ENCODE measurements at places on chromosomes 5 and 9.

- no peak for DNase-seq
Measured at GRCh38 chr9:121731919-121732318, 80.5 kb downstream of the DAB2IP start.

GRCh38 chr5:6222121-6222520 lies 156.2 kb downstream of the MED10 start:
- DNase-seq, result no peak

- no peak for DNase-seq
Measured at GRCh38 chr9:4177970-4178758, 121.7 kb downstream of the GLIS3 start.

DNA sequence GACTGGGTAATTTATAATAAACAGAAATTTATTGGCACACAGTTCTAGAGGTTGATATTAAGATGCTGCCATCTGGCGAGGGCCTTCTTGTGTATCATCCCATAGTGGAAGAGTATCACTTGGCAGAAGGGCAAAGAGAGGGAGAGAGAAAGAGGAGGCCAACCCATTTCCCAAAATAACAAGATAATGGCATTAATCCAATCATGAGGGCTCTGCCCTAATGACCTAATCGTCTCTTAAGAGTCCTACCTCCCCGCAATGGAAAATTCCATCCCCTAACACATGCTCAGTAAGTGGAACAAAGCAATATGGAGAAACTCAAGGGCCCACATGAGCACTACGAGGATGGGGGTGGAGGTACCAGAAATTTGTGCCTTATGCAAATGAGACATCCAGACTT lies 17.6 kb upstream of the VDAC1 start:
- no peak for DNase-seq

- DNase-seq, result no peak
Measured at GRCh38 chr5:34991486-34992238, 56.1 kb downstream of the AGXT2 start.

DNA sequence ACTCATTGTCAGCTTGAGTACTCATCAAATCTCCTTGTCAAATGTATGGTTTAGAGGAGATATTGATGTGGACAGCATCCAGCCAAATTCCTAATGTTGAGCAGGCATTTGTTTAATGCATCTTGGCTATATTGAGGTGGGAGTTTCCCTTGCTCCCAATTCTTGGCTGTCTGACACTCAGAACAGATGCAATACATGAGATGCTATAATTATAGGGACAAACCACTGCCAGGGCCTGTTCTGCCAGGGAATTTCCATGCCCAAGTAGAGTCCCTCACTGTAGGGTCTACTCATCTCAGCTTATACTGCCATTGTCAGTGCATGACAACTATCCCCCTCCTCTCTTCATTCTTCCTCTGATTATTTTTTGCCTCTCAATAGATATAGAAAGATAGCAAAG lies 392.0 kb upstream of the KCNN2 start:
- DNase-seq, result no peak

All from COR-L47 (cell line).